ENCODE measurements at places on chromosomes 4 and X. TPM values are rescaled to one million over a fixed set of nuclear protein-coding genes. Genes with fewer than 3 reads are reported as not detected.

The UGT2B17 gene
- total RNA-seq, result not detected

The FSTL5 gene
- total RNA-seq, result 30.1 TPM

DNA sequence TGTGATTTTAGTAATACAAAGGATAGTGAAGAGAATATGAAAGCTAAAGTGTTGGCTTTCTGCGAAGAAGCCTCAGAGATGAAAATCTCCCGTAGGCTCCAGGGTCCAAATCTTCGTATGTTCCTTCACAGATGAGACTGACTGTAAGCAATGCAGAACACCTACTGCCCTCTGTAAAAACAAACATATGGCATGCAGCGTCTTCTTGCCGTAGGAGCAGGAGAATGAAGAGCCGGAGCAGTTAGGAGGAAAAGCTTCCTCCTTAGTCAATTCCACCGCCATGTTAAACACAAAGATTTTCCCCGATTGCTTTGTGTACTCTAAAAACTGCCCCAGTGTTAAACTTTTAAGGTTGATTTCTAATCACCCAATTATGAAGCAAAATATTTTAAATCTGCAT lies 22.5 kb downstream of the RWDD4 start:
- no peak for DNase-seq

The BANK1 gene
- total RNA-seq, result 0.24 TPM

- DNase-seq, result no peak
Observed at GRCh38 chr4:170446782-170447181, 357.0 kb upstream of the AADAT start.

GRCh38 chr4:7808752-7809151 lies 130.9 kb downstream of the AFAP1 start:
- peak; percentile 53 for DNase-seq

- DNase-seq, result no peak
Observed at GRCh38 chr4:177464026-177464425, 21.8 kb upstream of the AGA start.

The FOXP3 gene
- total RNA-seq, result not detected

- DNase-seq, result no peak
Observed at GRCh38 chr4:83118869-83119268, 4.3 kb upstream of the PLAC8 start.

The NIPAL1 gene
- total RNA-seq, result 0.88 TPM

DNA sequence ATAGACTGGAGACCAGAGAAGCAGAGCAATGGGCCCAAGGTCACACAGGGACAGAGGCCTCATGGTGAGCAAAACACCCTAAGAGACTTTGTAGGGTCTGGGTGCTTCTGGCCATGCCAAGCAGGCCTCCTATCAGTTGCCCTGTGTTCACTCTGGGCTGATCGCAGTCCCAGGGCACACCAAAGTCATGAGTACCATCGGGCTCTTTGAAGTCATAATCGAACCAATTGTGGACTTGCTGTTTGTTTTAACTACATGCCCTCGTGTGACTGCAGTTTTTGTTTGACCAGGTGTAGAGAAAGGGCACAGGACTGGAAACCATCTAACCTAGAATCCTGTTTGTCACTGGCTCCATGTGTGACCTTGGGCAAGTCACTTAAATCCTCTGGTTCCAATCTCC lies 172.5 kb upstream of the CPEB2 start:
- DNase-seq, result no peak

The SMIM10 gene
- 0.40 TPM for total RNA-seq

DNA sequence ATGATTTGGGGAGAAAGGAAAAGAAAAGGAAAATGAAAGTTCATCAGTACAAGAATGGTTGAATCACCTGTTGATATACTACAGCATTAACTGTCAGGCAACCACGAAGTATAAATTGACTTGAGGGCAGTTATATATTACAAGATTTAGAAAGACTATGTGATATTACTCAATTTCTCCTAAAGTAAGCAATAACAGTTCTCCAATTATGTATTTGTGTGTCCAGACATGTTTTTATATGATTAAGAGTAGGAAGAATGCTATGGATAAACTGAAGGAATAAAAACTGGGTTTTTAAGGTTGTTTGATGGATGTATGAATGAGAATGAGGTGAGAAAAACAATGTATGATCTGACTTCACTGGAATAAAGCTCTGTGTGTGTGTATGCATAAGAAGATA lies 2234.4 kb downstream of the ARAP2 start:
- no peak for DNase-seq

- no peak for DNase-seq
Observed at GRCh38 chr4:147985376-147985775, 253.5 kb downstream of the ARHGAP10 start.

GRCh38 chr4:165539801-165540200 lies 161.0 kb downstream of the CPE start:
- no peak for DNase-seq

DNA sequence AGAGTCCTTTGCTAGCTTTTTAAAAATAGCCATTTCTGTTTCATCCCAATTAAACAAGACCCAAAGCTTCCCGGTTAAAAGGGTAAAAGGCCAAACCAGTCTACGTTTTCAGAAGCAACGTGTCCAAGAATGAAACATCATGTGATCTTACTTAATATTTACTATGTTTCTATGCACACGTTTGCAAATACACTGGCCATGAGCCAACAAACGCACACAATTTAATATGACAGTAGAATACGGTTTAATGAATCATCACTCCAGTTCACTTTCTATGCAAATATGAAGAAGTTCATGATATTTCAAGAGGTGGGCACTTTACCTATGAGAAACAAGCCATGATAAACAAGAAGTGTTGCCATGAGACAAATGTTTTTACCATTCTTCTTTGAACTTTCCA lies 4.3 kb downstream of the NR0B1 start:
- DNase-seq, result no peak

GRCh38 chr4:81896936-81897335 lies 425.2 kb upstream of the RASGEF1B start:
- no peak for DNase-seq

The BEND4 gene
- 0.36 TPM for total RNA-seq

GRCh38 chrX:66013194-66013816 lies 26.6 kb downstream of the VSIG4 start:
- no peak for DNase-seq

DNA sequence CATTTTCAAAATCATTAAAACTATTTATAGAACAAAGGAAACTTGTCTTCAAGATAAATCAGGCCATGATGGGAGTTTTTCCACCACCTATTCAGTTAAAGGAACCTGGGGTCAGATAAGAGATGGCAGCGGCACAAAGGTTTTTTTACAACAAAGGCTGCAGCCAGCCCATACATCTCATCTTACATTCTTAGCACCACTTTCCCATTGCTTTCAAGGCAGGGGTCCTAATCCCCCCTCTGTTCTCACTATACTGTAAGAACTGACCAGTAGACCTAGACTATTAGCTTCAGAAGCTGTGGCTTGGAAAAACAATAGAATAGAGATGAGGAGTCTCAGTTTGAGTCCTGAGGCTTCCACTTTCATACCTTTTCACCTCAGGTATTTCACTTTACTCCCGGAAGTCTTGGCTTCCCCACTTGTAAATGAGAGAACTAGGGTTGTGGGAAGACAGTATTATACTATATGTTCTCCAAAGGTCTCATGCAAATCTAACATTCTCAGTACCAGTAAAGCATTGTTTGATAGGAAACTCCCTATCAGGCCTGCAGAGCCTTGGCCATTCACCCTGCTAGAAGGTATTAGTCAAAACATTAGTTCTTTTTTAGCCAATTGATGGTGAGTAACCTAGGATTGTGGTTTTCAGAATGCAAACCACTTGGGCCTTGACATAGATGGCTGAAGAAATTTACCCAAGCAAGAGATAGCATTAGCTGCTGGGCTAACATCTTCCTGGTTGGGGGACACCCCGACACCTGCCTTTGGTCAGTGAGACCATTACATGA lies 182.9 kb upstream of the PBDC1 start:
- DNase-seq, result no peak

DNA sequence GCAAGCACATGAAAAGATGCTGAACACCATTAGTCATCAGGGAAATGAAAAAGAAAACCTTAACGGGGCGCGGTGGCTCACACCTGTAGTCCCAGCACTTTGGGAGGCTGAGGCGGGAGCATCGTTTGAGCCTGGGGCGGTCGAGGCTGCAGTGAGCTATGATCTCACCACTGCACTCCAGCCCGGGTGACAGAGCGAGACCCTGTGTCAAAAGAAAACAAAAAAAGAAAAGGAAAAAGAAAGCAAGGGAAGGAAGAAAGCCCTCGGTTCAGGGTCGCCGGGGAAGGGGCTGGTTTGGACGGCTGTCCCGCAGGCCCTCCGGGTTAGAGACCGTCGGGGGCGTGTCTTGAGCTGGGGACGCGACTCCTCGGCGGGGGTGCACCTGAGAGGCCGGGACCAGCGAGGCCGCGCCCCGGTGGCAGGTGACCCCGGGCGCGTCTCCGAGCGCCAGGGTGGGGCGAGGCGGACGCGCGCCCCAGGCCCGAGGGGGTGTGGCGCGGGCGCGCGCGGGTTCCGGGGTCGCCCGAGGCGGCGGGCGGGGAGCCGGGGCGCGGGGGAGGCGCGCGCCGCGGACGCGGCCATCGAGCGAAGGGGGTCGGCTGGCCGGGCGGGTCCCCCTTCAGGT lies 478 bp upstream of the PLXNA3 start:
- DNase-seq, result no peak

The PCDH19 gene
- total RNA-seq, result not detected

All from A172 (cell line).